ENCODE measurements at places on chromosomes 11 and 22.

DNA sequence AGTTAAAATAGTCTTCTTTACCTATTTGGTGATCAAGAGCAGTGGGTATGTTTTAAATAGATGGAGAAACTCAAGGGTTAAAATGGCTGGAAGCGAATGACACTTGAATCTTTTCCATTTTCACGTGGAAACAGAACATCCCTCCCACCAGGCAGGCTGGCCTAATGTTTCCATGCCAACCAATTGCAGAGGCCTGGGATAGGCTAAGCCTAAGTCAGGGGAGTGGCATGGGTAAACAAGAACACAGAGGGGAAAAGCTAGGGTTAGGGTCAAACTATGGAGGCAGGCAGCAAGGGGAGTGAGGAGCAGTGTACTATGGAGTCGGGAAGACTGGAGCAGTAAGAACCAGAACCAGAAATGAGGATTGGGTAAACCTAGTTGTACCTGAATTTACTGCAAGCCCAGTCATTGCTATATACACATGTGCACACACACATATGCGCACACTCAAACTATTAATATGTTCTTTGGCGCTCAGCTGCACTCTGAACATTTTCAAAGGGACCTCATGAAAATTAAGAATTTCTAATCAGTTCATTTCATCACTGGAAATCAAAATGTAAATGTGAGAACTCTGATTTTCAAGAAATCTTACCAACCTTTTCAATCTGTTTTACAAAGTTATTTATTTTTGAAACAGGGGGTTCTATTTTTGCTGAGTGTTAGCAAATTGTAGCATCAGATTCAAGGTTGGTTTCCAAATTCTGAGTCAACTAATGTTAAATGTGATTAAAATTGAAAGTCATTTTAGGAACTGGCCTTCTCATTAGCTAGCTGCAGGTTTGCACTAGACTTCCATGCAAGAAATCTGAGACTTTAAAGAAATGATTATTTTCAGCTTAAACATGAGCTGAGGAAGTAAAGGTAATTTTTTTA, 327.0 kb upstream of the CCDC90B start:
- DNase-seq: no peak

GRCh38 chr22:50071432-50072166, 13.5 kb upstream of the TTLL8 start:
- DNase-seq: no peak

DNA sequence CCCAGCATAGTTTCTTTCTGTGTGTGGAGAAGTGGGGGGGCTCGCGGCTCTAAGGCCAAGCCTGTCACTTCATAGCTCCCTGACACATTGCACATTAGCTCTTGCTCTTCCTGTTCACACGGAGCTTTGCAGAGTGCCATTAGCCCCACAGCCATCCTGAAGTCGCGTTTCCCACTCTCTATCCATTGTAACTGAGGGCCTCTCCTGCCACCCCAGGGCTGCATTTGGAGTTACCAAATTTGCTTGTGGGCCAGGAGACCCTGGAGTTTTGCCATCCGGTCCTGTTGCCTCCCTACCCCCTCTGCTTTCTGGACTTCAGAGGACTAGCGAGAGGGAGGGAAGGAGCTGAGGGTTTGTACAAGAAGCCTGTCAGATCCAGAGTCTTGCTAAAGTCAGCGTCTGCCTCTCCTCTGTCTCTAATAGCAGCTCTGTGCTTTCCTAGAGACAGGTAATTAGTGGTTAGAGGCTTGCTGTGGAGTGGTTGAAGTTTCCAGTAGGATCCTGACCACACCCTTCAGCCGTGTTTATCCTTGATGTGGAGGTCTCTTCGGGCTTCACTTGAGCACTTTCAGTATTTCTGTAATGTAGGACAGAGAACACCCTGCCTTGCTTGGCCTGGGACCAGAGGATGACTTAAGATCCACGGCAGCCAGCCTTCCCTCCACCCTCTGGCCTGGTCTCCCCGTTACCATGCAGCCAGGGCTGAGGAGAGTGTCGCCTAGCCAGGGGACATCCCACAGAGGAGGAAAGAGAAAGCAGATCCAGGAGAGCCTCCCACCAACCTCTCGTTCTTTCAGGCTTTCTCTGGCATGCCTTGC, 14.1 kb downstream of the DCPS start:
- no peak for DNase-seq

DNA sequence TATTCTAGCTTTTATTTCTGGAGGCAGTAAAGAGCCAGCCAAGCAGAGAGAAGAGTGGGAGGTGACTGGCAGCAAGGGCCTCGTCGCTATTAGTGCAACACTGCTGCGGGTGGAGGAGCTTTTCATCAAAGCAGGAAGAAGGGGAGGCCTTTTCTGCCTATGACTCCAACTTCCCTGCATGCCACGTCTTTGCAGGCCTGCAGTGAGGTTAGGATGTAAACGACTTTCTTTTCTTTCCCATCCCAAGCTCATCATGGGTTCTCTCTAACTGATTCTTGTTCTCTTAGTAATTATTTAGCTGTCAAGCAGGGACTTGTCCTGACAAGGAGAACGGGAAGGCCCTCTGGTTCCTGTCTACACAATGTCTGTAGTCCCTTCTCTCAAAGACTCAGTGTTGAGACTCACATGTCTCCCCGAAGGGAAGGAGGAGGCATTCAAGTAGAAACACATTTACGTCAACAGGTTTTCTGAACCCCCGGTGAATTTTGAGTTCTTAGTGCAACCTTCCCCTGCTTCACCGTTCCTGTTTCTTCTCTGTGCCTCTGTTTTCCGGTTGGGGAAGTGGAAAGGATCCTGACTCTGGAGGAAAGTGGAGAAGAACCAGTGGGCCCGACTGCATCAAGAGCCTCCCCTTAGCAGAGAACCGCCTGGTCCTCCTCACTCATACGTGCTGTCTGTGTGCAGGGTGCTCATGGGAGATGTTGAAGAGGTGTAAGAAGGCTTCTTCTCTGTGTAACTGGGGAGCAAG, 56.9 kb downstream of the PACS1 start:
- DNase-seq: no peak

DNA sequence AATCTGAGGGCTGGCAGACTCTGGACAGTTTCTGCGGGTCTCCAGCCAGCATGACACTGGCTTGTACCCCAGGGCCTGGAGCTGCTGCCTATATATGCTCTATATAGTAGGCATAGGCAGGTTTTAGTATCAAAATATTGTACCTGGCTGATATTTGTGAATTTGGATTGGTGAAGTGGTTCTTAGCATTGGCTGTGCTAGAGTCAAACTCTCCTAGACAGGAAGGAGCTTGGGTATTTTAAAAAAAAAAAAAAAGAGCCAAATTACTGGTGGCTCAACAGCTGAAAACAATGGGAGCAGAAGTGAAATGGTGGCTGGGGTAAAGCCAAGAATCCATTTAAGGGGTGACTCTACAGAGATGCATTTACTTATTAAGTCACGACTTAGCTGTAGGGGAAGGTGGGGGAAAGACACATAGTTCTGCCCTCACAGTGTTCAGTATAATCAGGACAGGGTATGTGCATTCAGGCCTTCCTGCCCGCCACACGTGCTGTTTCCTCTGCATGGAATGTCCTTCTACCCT, 11.0 kb upstream of the MTFP1 start:
- DNase-seq: no peak

- DNase-seq: no peak
Observed at GRCh38 chr11:79507706-79508105, 66.9 kb upstream of the TENM4 start.

GRCh38 chr22:25137577-25138525, 61.8 kb upstream of the CRYBB3 start:
- DNase-seq: no peak

- DNase-seq: no peak
Observed at GRCh38 chr11:65426839-65427690, 4.5 kb downstream of the NEAT1 start.

DNA sequence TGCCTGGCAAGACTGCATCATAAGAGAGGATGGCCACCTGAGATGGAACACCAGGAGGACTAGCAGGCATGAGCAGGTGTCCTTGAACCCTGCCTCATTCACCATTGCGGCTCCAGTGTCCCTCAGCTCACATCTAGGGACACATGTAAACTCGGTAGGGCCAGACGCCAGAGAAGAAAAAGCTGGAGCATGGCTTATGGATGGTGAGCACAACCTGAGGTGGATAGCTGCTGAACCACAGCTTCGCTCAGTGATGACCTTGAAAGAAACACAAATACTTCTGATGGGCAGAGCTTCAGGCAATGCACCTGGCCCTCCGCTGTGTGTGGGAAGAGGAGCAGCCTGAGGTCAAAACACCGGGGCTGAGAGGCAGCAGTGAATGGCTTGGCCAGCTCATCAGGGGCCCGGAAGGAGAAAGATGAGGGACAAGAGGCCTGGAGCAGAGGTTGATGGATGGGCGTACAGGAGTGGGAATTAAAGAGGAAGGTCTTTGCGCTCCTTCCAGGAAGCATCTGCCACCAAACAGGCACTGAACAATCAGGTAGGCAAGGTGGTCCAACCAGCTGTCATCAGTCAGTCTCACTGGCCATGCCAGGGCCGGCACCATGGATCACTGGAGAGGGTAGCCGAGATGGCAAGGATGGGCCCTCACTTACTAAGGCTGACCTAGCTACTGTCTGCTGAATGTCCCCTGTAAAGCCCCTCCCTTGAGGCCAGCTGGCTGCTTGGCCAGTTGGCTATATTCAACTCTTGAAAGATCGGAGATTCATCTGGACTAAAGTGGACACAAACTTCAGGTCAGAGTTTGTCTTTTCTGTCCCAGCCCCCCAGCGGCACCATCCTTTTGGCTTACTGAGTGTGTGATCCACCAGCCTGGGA, 89.7 kb downstream of the MYEOV start:
- DNase-seq: no peak

GRCh38 chr22:37741312-37741795, 44.5 kb downstream of the TRIOBP start:
- DNase-seq: no peak

GRCh38 chr22:40399621-40400020, 29.2 kb downstream of the SGSM3 start:
- no peak for DNase-seq

- DNase-seq: no peak
Observed at GRCh38 chr11:1564535-1565172, 7.4 kb downstream of the DUSP8 start.

- peak; percentile 38 for DNase-seq
Observed at GRCh38 chr11:130431331-130431773, 2.9 kb upstream of the ADAMTS8 start.

DNA sequence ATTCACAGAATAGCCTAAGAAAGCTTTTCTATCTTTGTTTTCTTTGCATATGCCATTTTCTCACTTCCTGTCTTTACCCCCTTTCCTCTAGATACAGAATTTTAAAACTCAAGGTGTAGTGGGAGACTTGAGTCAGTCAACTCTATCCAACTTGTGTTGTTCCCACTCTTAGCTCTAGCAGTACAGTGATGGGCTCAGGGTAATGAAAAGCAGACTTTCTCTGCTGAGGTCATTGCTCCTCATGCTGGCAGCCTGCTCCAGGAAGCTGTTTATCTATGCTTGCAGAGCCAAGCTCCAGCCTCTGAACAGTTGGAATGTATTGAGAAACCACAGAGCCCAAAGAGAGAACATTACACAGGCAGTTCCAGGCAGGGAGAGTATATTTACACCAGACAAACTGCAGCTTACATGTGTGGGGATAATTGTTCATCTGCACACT, 68.1 kb downstream of the CSTPP1 start:
- no peak for DNase-seq

GRCh38 chr22:26448334-26448733, 19.3 kb downstream of the ASPHD2 start:
- no peak for DNase-seq

DNA sequence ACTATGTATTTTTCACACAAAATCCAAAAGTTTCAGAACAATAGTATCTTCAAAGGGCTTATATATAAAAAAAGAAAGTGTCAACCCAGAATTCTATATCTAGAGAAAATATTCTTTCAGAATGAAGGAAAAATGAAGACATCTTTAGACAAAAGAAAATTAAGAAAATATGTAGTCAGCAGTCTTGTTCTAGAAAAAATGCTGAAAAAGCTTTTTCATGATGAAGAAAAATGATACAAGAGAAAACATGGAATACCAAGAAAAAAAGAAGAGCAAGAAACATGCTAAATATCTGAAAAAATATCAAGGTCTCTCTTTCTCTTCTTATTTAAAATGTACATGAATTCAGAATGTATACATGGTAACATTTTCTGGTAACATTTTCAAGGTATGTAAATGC, 816.8 kb upstream of the FAT3 start:
- DNase-seq: no peak

GRCh38 chr11:119635776-119636175, 93.2 kb downstream of the NECTIN1 start:
- no peak for DNase-seq

DNA sequence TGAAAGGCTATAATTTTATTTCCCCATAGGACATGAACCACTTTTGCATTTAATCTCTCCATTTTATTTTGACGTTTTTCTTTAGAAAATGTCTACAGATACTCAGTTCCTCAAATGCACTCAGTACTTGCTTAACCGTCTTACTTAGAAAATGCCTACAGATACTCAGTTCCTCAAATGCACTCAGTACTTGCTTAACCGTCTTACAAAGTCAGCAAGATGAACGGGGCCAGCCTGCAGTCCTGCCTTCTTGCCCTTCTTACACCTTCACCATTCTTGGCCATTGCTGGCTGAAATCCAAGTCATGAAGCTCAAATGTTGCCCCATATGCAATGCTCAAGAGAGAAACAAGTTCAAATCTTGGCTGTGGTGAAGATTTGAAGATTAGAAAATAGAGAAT, 34.1 kb downstream of the CSNK2A3 start:
- DNase-seq: no peak

- DNase-seq: no peak
Observed at GRCh38 chr11:111912535-111912934, at the start of gene HSPB2. Gene HSPB2, plus strand, starts transcription at chr11:111912734. Its CDS starts 96 bp downstream, at chr11:111912830.

DNA sequence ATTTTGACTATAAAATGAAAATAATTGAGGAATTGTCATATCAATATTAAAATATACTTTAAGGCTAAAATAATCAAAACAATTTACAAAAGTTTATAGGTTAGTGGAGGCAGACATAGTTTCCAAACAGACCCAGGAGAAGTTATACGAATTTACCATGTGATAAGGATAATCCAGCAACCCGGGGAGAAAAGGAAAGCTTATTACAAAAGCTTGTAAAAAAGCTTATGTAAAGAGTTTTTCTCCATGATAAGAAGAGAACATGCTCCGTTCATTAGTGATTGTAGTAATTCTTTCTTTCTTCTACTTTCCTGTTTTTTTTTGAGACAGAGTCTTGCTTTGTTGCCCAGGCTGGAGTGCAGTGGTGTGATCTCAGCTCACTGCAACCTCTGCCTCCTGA, 79.0 kb downstream of the ATXN10 start:
- no peak for DNase-seq

GRCh38 chr11:85647078-85647477, 689 bp upstream of the TMEM126A start:
- DNase-seq: no peak

Data from stimulated activated CD8-positive, alpha-beta memory T cell treated with anti-CD3 and anti-CD28 coated beads, Interleukin-15, amount 100 ng/mL, for 24 hours (primary cell).